ENCODE measurements at places on chromosomes 6 and 20. TPM values are rescaled to one million over a fixed set of nuclear protein-coding genes. Genes with fewer than 3 reads are reported as not detected.

The AGPAT1 gene
- total RNA-seq = 31.0 TPM

The LSM2 gene
- 32.4 TPM for total RNA-seq

The HDGFL1 gene
- total RNA-seq = not detected

The MYLK4 gene
- total RNA-seq = 0.97 TPM

The ERVFRD-1 gene
- total RNA-seq = not detected

The SNTA1 gene
- total RNA-seq = 22.1 TPM

The AHCY gene
- 76.9 TPM for total RNA-seq

The TRDN gene
- total RNA-seq = under 0.01 TPM

The PXDC1 gene
- 59.5 TPM for total RNA-seq

The VSTM2L gene
- 1.4 TPM for total RNA-seq

All from articular chondrocyte of knee joint (primary cell).